ENCODE measurements at places on chromosomes 7 and 10.

DNA sequence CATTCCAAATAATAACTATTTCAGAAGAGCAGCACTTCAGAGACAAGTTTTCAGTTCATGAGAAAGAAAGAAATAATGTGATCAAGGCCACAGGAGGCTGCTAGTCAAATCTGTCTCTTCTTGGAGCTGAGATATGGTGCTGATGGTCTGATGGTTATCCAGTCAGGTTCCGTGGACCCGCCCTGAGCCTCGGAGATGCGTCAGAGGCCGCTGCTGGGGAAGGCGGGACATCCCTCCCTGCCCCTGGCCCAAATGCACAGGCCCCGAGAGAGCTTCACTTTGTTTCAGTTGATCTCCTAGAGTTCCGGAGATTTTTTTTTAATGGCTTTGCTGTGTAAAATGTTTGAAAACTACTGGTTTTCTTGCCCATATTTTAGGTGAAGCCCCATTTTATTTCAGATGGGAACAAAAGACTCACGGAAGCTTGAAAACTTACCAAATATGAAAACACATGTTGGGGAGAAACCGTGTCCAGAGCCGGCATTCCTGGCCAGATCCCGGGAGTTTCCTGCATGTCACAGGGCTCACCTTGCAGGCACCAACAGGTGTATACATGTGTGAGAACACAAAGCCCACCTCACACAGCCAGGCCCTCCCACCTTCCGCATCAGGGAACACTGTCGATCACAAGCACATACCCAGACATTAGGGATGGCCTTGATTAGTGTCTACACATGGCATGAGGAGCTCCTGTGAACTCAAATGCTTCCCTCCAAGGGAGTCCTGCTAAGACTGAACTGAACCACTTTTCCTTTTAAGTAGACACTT lies 499.0 kb downstream of the TCERG1L start:
- DNase-seq: no peak

- no peak for DNase-seq
Measured at GRCh38 chr10:67988606-67989005, 86.5 kb downstream of the HERC4 start.

GRCh38 chr7:132536654-132537395 lies 39.4 kb downstream of the PLXNA4 start:
- no peak for DNase-seq

- DNase-seq: no peak
Measured at GRCh38 chr7:102236102-102236501, 50.6 kb upstream of the SH2B2 start.

GRCh38 chr7:51606601-51607154 lies 290.1 kb upstream of the COBL start:
- no peak for DNase-seq

DNA sequence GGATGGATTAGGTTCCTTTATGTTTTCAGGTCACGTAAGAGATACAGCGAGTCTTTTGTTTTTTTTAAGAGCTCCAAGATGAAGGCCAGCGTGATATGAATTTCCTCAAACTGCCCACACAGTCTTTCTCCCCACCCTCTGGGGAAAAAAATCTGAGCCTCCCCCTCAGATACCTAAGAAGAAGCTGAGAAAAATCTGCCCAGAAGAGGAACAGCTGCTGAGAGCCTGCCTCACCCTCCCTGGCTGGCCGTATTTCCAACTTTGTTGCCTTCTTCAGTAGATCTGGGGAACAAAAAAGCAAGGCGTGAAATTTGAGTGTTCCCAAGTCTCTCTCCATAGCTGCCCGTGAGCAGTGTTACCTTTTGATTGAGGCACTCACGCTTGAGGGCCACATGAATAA lies 208.1 kb downstream of the KIAA1217 start:
- DNase-seq: no peak

DNA sequence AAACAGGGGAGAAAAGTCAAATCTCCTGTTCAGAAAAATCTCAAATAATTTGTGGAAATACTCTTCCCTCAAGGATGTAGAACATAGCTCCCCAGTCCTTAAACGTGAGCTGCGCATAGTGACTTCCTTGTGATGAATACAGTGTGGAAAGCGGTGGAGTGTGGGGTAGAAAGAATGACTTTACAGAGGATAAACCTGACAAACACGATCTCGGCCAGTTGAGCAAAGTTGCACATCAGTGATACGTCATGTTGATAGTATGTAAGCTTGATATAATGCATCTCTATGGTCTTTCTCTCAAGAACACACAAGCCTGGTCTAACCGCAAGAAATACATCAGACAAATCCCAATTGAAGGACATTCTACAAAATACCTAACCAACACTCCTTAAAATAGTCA lies 32.0 kb upstream of the ZCCHC24 start:
- DNase-seq: no peak

DNA sequence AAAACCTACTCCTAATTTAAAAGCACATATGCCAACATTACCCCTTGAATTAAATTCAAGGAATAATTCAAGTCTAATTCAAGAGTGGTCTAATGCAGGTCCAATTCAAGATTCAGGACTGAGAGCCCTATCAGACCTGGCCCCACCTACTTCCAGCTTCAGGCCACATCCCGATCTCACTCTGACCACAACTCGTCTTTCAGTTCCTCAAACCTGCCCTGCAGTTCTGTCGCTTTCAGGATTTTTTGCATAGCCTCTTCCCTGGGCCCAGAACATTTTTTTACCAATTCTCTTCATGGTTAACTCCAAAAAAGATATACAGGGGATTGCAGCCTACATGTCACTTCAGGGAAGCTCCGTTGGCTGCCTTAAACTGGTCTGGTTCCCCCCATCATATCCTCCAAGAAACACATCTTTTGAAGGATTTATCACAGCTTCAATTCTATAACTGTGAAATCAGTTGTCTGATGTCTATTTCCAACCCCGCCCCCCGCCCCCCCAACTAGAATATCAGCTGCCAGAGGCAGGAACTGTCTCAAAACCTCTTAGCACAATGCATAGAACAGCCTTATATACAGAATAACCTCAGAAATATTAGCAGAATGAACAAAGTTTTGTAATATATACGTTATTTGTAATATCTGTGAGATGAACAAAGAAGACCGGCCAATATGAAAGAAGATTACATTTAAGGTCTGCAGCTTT lies 20.8 kb downstream of the CCDC6 start:
- DNase-seq: no peak

GRCh38 chr10:35211390-35211789 lies 84.7 kb downstream of the CREM start:
- no peak for DNase-seq

All from stimulated activated CD4-positive, alpha-beta T cell treated with anti-CD3 and anti-CD28 coated beads, Interleukin-1b, Interleukin-23, amount 100 ng/mL, for 24 hours (primary cell).